Aorta (tissue), 5 donors: ENCODE measurements at places on chromosomes 5 and 9. TPM values are rescaled to one million over a fixed set of nuclear protein-coding genes. Genes with fewer than 3 reads are reported as not detected.

Gene FAM200C
- total RNA-seq = 8.2 TPM

Gene NR5A1
- not detected for total RNA-seq

Gene ADGRD2
- total RNA-seq = not detected

Gene PCDHA2
- total RNA-seq = 0.13 TPM

DNA sequence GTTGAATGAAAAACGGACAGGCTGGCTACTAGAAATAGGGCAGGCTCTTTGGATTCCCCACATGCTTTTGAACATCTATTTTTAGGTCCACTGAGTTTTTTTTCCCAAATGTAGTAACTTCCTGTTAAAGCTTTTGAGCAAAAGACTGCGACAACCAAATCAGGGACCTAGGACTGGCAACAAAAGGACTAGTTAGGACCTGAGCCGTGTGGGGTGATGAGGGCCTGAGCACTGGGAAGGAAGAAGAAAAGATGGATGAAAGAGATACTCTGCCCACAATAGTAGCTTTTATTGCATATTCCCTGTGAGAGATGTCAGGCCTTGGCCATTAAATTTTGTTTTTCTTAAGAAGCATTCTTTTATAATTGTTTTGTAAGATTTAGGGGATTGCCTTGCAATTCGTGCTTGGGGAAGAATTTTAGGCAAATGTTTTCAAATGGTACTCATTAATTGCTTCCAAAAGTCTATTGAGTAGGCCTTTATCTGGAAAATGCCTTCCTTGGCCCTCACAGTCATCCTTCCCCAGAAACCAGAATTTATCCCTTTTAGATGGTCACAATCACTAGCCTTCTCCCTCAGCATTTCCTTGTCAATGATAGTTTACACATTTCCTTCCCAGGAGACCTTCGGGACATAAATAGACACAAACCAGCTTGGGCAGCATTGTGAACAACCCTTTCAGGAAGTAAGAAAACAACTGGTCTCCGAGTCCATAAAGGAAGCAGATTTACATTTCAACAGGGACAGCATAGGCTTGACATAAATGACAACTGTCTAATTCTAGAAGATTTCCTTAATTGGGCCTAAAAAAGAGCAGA lies 166.5 kb downstream of the RMI1 start:
- H3K36me3 ChIP-seq = no peaks in the 10 kb centered on the region
- no peak overlapping the region for H3K4me3 ChIP-seq
- H3K4me1 ChIP-seq = no peaks in the 10 kb centered on the region
- DNase-seq = no peak

- no peaks in the 10 kb centered on the region for H3K4me1 ChIP-seq
- no peaks in the 10 kb centered on the region for H3K27me3 ChIP-seq
- H3K36me3 ChIP-seq = no peaks in the 10 kb centered on the region
- H3K4me3 ChIP-seq = no peak overlapping the region
- no peak for DNase-seq
These were observed 191.1 kb upstream of the GAS1 start for GRCh38 chr9:87138128-87139040.

DNA sequence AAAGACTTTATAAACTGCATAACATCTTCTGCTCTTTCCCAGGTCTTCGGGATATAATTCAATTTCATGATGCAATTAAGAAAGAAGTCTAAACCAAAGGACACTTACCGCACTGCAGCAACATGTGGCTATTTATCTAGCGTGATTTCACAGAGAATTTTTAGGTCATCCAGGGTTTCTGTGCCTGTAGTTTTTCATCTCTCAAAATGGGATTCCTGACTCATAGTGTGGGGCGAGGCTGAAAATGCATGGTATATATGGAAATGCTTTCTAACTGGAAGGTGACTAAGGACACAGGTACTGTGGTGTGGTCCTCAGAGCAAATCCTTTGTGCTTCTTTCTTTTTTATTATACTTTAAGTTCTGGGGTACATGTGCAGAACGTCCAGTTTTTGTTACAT lies 557.7 kb upstream of the KLF4 start:
- H3K4me3 ChIP-seq = no peak overlapping the region
- H3K27ac ChIP-seq = no peak overlapping the region
- no peaks in the 10 kb centered on the region for H3K4me1 ChIP-seq
- DNase-seq = no peak

GRCh38 chr5:82704381-82704780 lies 372.8 kb downstream of the TMEM167A start:
- H3K36me3 ChIP-seq = no peaks in the 10 kb centered on the region
- no peak overlapping the region for H3K27ac ChIP-seq
- no peaks in the 10 kb centered on the region for H3K27me3 ChIP-seq
- DNase-seq = no peak

- no peak overlapping the region for H3K4me3 ChIP-seq
- H3K27me3 ChIP-seq = no peaks in the 10 kb centered on the region
- no peak overlapping the region for H3K27ac ChIP-seq
- no peak for DNase-seq
- H3K36me3 ChIP-seq = no peaks in the 10 kb centered on the region
These were observed 546.9 kb upstream of the C9orf72 start for GRCh38 chr9:28120184-28120583.

- H3K4me3 ChIP-seq = no peak overlapping the region
- no peaks in the 10 kb centered on the region for H3K4me1 ChIP-seq
- H3K27ac ChIP-seq = no peak overlapping the region
- H3K27me3 ChIP-seq = no peaks in the 10 kb centered on the region
- no peaks in the 10 kb centered on the region for H3K36me3 ChIP-seq
- no peak for DNase-seq
These were observed 78.8 kb upstream of the GPBP1 start for GRCh38 chr5:57094753-57095683.

DNA sequence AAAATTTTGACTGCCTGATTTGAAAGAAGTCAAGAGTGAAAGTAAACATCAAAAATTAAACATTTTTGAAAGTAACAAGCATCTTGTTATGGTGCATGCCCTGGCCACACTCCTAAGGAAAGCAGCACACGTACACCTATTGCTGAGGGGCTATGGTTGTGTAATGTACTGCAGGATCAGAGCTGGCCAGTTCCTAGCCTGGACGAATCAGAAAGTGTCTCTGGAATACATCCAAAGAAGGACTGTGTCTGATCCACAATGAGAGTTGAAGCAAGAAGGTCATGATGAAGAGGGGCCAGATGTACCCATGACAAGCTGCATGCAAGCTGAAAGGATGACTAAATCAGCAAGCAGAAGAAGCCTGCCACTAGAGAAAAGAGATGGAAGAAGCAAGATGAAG lies 618.2 kb downstream of the TLE1 start:
- H3K27me3 ChIP-seq = no peaks in the 10 kb centered on the region
- H3K4me1 ChIP-seq = no peaks in the 10 kb centered on the region
- H3K36me3 ChIP-seq = no peaks in the 10 kb centered on the region
- no peak for DNase-seq

GRCh38 chr5:136006164-136006563 lies 22.6 kb upstream of the TGFBI start:
- H3K27ac ChIP-seq = no peak overlapping the region
- DNase-seq = no peak
- no peaks in the 10 kb centered on the region for H3K27me3 ChIP-seq
- H3K36me3 ChIP-seq = no peaks in the 10 kb centered on the region

DNA sequence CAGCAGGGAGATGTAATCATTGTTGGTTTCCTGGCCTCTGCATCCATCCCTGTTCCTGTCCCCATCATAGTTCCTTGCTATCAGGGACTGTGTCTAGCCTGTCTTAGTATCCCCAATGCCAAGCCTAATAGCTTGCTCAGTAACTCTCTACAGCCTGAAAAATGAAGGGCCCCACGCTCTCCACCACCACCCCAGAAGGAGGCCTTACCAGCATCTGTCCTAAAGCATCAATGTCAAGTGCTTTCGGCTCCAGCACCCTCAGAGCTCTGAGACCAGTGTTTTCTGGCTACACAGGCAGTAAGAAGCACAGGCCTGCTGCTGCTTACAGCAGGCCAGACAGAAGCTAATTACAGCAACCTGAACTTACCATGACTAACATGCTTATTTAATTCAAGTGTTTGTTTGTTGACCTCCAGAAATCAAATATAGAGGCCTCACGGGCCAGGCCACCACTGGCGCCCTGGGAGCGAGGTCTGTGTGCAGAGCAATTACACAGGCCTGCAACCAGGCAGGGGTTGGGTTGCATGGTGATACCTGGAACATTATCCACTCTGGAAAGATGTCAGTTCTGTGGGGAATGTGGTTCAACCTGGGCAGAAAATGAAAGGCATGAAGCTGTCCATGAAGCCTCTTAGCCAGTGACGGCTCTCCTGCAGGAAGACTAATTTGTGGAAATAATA lies 124.3 kb downstream of the SLC1A3 start:
- no peak for DNase-seq
- no peak overlapping the region for H3K4me3 ChIP-seq
- H3K36me3 ChIP-seq = no peaks in the 10 kb centered on the region

DNA sequence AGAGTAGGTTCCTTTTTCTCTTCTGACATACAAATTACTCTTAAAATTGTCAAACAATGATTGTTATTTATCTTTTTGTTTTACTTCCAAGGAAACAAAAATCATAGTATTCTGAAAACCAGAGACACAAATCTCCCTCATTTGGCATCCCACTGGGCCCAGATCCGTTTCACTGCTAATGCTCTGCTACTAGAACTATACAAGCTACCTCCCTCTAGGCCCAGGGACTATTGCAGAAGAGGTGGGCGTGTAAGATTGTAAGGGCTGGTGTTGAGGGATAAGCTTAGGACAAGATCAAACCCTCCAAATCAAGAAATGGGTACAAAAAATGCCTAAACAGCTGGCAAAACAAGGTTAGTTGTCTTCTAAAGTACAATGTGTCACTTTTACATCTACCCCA lies 928.9 kb upstream of the CDH10 start:
- no peaks in the 10 kb centered on the region for H3K36me3 ChIP-seq
- H3K27me3 ChIP-seq = no peaks in the 10 kb centered on the region
- no peaks in the 10 kb centered on the region for H3K4me1 ChIP-seq
- H3K4me3 ChIP-seq = no peak overlapping the region
- no peak overlapping the region for H3K27ac ChIP-seq

DNA sequence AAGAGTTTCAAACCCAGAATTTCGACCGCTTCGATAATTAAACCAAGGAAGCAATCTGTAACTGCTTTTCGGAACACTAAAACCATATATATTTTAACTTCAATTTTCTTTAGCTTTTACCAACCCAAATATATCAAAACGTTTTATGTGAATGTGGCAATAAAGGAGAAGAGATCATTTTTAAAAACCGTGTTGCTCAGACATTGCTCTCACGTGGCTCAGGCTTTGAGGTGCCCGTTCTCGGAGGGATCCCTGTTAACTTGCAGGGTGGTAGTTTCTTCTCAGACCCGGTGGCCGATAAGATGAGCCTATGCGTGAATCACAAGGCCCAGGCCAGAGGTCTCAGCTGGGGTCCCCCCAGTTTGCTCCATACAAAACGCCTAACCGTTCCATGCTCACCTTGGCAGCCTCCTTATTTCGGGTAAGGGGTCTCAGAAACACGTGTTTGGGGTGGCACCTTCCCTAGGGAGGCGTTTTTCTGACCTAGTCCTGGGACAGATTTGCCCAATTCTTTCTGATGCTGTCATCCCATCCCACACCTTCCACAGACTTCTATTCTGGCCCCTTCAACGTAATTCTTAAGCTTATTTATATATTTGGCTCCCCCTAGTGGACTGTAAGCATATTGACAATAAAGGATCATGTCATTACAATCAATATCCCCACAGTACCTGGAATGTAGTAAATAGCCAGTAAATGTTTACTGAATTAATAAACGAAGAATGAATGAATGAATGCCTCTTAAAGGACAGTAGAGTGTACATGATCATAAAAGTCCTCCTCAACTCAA lies 48.1 kb downstream of the THBS4 start:
- no peak for DNase-seq
- H3K27ac ChIP-seq = no peak overlapping the region
- H3K4me3 ChIP-seq = peak overlapping the region; percentile 60
- no peaks in the 10 kb centered on the region for H3K36me3 ChIP-seq
- no peaks in the 10 kb centered on the region for H3K4me1 ChIP-seq

DNA sequence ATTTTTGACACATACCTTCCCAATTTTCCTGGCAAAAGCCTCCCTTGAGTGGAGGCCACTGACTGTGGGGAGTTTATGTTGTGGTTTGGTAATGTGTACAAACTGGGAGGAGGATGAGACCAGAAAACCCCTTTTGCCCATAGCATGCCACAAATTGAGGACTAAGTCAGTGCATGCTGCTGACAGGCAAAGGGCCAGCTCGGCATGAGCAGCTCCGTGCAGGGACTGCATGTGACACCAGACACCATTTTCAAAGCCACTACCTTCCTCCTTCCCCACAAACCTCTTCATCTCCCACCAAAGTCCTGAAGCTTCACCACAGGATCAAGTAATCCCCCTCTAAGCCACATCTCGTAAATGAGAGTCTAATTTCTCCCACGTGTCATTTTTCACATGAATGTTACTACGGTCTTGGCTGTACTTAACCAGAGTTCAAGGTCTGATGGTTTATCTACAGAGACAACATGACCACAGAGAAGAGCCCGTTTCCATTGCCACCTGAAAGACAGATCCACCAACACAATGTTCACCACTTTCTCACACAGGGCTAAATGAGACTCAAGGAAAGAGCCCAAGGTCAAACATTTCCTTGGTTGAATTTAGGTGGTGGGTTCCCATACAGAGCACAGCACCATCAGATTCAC lies 106.5 kb downstream of the NFIB start:
- no peaks in the 10 kb centered on the region for H3K36me3 ChIP-seq
- no peak overlapping the region for H3K4me3 ChIP-seq
- DNase-seq = no peak
- H3K4me1 ChIP-seq = peaks cover 9% of the 10 kb centered on the region

- DNase-seq = no peak
- no peaks in the 10 kb centered on the region for H3K4me1 ChIP-seq
- no peaks in the 10 kb centered on the region for H3K36me3 ChIP-seq
- H3K4me3 ChIP-seq = no peak overlapping the region
- no peaks in the 10 kb centered on the region for H3K27me3 ChIP-seq
These were observed 50.8 kb upstream of the TEX48 start for GRCh38 chr9:114732823-114733222.
